ENCODE measurements at places on chromosomes 4 and X. TPM values are rescaled to one million over a fixed set of nuclear protein-coding genes. Genes with fewer than 3 reads are reported as not detected.

Gene DNAAF6
- not detected for total RNA-seq

- DNase-seq, result no peak
Measured at GRCh38 chrX:26328608-26329319, 112.8 kb downstream of the MAGEB5 start.

Gene SYTL5
- total RNA-seq, result not detected

GRCh38 chr4:30721185-30722091 lies 1.3 kb downstream of the PCDH7 start:
- peak; percentile 72 for DNase-seq

DNA sequence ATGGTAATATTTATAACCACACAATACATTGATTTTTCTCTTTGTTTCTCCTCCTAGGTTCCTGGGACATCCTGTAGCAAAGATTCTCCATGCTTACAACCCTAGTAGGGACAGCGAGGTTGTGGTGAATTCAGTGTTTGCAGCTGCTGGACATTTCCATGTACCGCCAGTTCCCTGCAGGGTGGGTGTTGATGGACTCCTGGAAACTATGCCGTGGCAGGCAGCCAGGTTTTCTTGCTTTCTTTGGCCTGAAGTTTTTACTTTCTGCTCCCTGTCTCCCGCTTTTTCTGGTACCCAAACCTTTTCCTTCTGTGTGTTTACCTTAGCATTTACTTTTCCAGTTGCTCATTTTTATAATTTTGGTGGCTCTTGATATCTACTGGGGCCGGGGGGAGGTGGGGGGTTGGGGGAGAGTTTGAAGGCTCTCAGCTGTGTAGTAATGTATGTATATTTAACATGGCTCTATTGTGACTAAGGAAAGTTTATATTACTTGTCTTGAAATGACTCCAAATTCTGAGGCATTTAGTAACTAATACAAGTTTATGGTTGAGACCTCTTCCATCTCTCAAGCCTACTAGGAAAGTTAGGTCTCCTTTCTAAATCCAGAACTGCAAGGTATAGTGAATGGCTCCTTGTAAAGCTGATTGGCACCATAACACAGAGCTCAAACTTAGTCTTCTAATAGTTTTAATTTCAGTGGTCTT lies 89.7 kb downstream of the TMEM131L start:
- peak; percentile 90 for DNase-seq

- DNase-seq, result no peak
Measured at GRCh38 chr4:184346682-184347081, 127.7 kb downstream of the IRF2 start.
